ENCODE measurements at places on chromosomes 3 and 15. TPM values are rescaled to one million over a fixed set of nuclear protein-coding genes. Genes with fewer than 3 reads are reported as not detected.

Gene AHSG
- not detected for total RNA-seq

Gene AMIGO3
- not detected for total RNA-seq

Gene RPL39L
- total RNA-seq, result 16.8 TPM

Gene CERS3
- not detected for total RNA-seq

Gene AMT
- 3.3 TPM for total RNA-seq

Gene CEMIP
- total RNA-seq, result not detected

Gene GOLGA6L7
- total RNA-seq, result not detected

Gene CCR1
- not detected for total RNA-seq

Gene CAND2
- total RNA-seq, result 11.0 TPM

Gene ACKR4
- total RNA-seq, result 1.4 TPM

Gene IL17RD
- total RNA-seq, result 0.97 TPM

Gene PSTPIP1
- total RNA-seq, result not detected

Gene KCTD6
- total RNA-seq, result 7.4 TPM

Gene SERINC4
- total RNA-seq, result not detected

Gene CHAC1
- total RNA-seq, result 4.6 TPM

Gene CCDC54
- total RNA-seq, result not detected

Gene CDC25A
- total RNA-seq, result 18.4 TPM

Gene FRMD4B
- 77.7 TPM for total RNA-seq

Gene PLD1
- 108 TPM for total RNA-seq

Gene GHSR
- not detected for total RNA-seq

Gene SAMMSON
- total RNA-seq, result not detected

Gene SLC12A1
- total RNA-seq, result not detected

Gene FSTL1
- total RNA-seq, result 562 TPM

Gene GRAMD2A
- 0.29 TPM for total RNA-seq

Gene ZMYND10
- 0.51 TPM for total RNA-seq

Gene SLC24A5
- total RNA-seq, result not detected

Gene CISH
- 2.5 TPM for total RNA-seq

Gene PLAAT1
- total RNA-seq, result 0.58 TPM

Gene IVD
- total RNA-seq, result 64.3 TPM

Gene PAQR9
- total RNA-seq, result not detected

Gene RTP2
- total RNA-seq, result not detected

Gene SCN11A
- not detected for total RNA-seq

Gene CP
- total RNA-seq, result not detected

Gene FGF12
- total RNA-seq, result 2.5 TPM

Gene ZNF717
- 6.6 TPM for total RNA-seq
